ENCODE measurements at places on chromosomes 7 and 10. TPM values are rescaled to one million over a fixed set of nuclear protein-coding genes. Genes with fewer than 3 reads are reported as not detected.
A peak's percentile ranks its signal among the peaks of the same experiment; 100 is the strongest.

Gene TMEM176A
- polyA plus RNA-seq: 10.6 TPM

Gene EPO
- polyA plus RNA-seq: 0.13 TPM

Gene FAM180A
- polyA plus RNA-seq: 0.14 TPM

Gene METTL27
- polyA plus RNA-seq: 1.7 TPM

DNA sequence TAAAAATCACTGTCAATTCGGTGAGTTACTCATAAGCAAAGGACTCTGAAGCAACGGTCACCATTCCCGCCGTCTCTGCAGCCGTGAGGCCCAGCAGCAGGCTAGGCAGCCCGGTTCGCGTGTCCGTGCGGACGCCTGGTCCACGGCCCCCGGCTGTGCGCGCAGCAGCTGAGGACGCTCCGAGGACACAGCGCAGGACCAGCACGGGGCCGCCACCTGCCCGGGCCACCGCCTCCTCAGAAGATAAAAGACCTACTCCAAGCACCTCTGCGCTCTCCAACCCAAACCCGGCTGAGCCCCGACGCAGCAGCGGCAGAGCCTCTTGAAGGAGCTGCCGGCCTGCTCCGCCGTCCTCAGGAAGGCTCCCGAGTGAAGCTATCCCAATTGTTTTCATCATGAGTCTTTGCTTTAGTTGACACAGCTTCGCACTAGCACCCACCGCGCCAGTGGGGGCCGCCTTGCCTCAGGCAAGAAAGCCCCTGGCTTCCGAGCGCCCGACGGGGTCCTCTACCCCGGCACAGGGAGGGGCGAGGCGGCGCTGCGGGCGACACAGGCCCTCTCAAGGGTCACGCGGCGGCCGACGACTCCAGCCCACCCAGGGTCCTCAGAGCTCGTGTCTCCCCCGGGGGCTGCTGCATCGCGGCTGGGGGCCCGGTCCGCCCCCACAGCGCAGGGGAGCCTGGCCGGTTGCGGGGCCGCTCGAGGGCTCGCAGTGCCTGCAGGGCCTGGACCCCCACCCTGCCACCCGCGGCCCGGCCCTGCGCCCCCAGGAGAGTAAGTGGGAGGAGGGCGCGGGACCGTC lies 16.9 kb upstream of the GPR146 start:
- peak; percentile 43 for DNase-seq

DNA sequence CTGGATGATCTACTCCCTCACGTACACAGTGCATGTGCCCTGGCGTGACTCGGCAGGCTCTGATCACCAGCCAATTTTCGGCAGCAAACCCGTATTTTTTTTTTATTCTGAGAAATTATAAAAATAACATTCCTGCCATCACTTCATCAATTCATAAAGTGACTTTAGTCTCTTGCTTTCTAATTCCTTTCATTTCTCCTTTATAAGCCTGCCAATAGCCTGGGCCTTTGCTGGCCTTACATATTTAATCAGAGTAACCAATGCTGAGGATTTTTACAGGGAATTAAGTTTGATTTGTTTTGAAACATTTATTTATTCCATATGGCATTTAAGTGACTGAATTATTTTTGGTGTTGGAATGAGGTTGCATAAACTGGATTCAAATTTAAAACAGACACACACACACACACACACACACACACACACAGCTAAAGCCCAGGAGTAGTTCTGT lies 140.8 kb downstream of the ETV1 start:
- DNase-seq: no peak
